Activated T-cell treated with anti-CD3 and anti-CD28 coated beads, Interleukin-2, amount 50 U/mL, for 72 hours (primary cell): ENCODE measurements at places on chromosomes 2 and 18.

- no peak overlapping the region for H3K4me3 ChIP-seq
- H3K27me3 ChIP-seq, result peaks cover 13% of the 10 kb centered on the region
- no peak for DNase-seq
- H3K36me3 ChIP-seq, result no peaks in the 10 kb centered on the region
- H3K4me1 ChIP-seq, result no peaks in the 10 kb centered on the region
- H3K27ac ChIP-seq, result no peak overlapping the region
Observed at GRCh38 chr18:22796113-22796512, 137.0 kb upstream of the RBBP8 start.

- no peaks in the 10 kb centered on the region for H3K36me3 ChIP-seq
- no peak within 1 kb of the TSS for H3K27ac ChIP-seq
- DNase-seq, result peak; percentile 16
Observed at GRCh38 chr2:214410918-214411554, at the start of gene VWC2L. Gene VWC2L (plus strand): TSS chr2:214411054. CDS start chr2:214414194, 3,140 bp downstream.

DNA sequence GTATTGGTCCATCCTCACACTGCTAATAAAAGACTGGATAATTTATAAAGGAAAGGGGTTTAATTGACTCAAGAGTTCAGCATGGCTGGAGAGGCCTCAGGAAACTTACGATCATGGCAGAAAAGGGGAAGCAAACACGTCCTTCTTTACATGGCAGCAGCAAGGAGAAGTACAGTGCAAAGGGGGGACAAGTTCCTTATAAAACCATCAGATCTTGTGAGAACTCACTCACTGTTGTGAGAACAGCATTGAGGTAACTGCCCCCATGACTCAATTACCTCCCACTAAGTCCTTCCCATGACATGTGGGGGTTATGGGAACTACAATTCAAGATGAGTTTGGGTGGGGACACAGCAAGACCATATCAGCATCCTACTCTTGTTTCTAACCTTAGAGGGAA lies 37.0 kb downstream of the SP100 start:
- no peak overlapping the region for H3K4me3 ChIP-seq
- H3K4me1 ChIP-seq, result peaks cover 56% of the 10 kb centered on the region
- peaks cover 38% of the 10 kb centered on the region for H3K36me3 ChIP-seq
- no peak for DNase-seq
- H3K27me3 ChIP-seq, result no peaks in the 10 kb centered on the region

DNA sequence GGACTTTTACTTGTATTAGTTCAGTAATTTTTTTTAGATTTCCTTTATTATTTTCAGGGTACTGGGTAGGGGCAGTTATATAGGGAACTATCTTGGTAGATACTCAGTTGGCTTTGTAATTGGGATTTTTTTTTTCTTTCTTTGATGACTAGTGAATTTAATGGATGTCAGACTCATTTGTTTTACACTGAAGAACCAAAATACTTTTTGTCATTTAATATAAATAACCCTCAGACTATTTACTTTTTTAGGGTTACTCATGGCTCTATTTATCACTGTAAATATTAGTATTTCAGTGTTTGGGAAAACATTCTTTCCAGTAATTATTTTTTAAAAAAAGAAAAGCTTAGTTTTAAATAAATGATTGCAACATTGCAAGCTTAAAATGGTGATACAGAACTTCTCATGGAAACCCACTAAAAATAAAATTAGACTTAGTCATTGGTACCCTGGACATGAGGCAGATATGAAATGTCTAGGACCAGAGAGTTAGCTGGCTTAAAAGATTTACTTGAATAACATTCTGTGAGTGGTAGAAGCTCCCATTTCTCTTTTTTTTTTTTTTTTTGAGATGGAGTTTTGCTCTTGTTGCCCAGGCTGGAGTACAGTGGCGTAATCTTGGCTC lies 74.4 kb upstream of the CYP20A1 start:
- H3K27ac ChIP-seq, result no peak overlapping the region
- no peak overlapping the region for H3K4me3 ChIP-seq
- H3K27me3 ChIP-seq, result no peaks in the 10 kb centered on the region
- no peaks in the 10 kb centered on the region for H3K36me3 ChIP-seq

DNA sequence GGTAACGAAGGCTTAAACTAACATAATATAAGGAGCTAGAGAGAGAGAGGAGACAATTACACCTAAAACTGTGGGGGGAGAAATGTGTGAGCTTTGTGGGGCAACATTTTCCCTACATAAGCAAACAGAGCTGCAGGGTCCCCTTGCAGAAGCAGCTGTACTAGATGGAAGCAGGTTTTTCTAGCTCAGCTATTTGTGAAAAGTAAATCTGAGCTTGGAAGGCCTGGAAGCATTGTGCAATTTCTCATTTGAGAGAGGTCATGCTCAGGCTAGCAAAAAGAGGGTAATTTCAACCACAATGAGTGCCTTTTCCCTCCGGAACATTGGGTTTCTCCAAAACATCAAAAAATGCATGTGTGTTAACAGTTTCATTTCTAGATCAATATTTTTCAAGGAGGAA lies 130.0 kb downstream of the ARL4C start:
- H3K27ac ChIP-seq, result peak overlapping the region; percentile 8
- no peaks in the 10 kb centered on the region for H3K27me3 ChIP-seq
- H3K4me1 ChIP-seq, result peaks cover 58% of the 10 kb centered on the region
- no peaks in the 10 kb centered on the region for H3K36me3 ChIP-seq
- no peak for DNase-seq
